ENCODE measurements at places on chromosomes 1 and 21.

- DNase-seq = no peak
Observed at GRCh38 chr1:88655140-88655539, 28.9 kb upstream of the PKN2 start.

DNA sequence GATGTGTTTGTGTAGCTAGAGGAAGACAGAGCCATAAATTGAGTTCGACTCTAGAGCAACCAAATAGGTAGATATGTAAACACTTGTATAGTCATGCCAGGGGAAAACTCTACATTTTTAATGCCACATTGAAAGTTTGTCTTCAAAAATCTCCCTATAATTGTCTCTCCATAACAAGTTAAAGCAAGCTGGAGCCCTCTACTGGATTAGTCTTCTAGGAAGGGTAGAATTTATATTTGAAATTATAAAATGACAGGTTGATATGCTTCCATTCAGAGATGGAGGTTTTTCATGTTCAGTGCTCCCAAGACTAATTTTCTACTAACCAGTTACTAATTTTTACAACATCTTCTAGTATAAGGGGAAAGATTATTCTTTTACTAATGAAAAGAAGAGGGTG lies 13.1 kb upstream of the COL24A1 start:
- no peak for DNase-seq

- no peak for DNase-seq
Observed at GRCh38 chr21:44849616-44850130, 23.8 kb downstream of the PTTG1IP start.

DNA sequence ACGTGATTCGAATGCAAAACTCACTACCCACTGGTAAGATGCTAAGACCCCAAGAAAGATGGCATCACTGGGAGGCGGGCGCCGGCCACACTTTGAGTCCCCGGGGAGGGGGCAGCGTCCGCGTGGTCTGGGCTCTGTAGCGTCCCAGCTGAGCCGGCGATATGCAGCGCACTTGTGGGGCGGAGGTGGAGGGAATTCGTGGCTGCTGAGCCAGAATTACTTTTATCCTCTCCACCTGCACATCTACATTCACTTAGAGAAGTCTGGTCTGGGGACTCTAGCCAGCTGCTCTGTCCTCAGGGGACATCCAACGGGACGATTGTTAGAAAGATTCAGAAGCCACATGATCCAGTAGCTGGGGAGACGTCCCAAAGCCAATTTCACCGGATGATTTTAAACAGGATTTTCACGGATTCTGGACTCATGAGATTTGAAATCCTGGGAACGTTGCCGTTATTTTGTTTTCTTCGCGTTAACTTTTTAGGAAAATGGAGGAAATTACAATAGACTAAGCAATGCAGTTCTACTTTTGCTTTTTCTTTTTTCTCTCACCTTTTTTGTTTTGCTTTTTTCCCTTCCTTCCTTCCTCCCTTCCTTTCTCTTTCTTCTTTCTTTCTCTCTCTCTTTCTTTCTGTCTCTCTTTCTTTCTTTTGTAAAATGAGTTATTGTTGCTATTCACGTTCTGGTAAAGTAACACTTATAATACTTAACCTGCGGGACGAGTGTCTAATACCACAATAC lies 1.3 kb downstream of the JAM2 start:
- DNase-seq = peak; percentile 62

GRCh38 chr1:223248001-223248769 lies 105.1 kb upstream of the TLR5 start:
- DNase-seq = no peak
